ENCODE measurements at places on chromosomes 13 and 19.

GRCh38 chr19:15671891-15672579 lies 852 bp upstream of the CYP4F12 start:
- H3K4me3 ChIP-seq: no peak overlapping the region
- no peak for DNase-seq
- H3K4me1 ChIP-seq: peaks cover 4% of the 10 kb centered on the region
- H3K27me3 ChIP-seq: peaks cover 6% of the 10 kb centered on the region
- no peaks in the 10 kb centered on the region for H3K36me3 ChIP-seq

DNA sequence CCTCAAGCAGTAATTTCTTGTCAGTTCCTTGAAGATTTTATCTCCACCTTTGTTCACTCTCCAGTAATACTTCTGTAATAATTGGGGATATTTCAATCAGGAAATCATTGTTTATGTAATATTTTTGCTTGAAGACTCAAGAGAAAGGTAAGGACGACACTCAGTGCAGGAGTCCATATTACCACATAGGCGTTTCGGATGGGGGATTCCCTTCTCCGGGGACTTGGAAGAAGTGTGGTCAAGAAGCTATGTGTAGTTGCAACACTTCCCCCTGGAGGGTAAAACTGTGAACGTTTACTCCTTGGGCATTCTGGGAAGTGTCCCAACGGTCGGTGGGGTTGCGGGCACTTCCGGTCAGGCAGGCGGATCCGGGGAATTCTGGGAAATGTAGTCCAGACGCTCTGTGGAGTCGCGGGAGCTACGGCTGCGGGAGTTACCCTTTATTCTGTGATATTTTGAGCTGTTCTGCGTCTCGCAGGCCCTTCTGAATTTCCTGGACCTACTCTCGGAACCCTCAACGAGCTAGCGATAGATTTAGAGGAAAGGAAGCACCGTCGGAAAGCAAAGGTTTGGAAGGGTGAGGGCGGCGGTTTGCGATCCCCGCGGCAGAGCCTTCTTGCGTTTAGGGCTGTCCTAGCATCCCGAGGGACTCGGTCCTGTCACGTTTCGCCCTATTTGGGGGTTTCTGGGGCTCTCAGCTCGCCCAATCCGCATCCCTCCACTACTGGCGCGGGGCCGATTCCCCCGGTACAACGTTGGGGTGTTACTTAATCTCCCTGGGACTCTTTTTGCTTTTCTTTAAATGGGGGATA lies at the start of gene ZNF221:
ZNF221 (plus strand) TSS at position 395 of the 812 bp plus-strand sequence. CDS start 11,499 bp downstream, outside the sequence.
- peak; percentile 45 for DNase-seq
- peaks cover 11% of the 10 kb centered on the region for H3K36me3 ChIP-seq
- H3K27ac ChIP-seq: peak within 1 kb of the TSS; percentile 89
- H3K27me3 ChIP-seq: peaks cover 28% of the 10 kb centered on the region
- H3K4me1 ChIP-seq: peaks cover 7% of the 10 kb centered on the region

DNA sequence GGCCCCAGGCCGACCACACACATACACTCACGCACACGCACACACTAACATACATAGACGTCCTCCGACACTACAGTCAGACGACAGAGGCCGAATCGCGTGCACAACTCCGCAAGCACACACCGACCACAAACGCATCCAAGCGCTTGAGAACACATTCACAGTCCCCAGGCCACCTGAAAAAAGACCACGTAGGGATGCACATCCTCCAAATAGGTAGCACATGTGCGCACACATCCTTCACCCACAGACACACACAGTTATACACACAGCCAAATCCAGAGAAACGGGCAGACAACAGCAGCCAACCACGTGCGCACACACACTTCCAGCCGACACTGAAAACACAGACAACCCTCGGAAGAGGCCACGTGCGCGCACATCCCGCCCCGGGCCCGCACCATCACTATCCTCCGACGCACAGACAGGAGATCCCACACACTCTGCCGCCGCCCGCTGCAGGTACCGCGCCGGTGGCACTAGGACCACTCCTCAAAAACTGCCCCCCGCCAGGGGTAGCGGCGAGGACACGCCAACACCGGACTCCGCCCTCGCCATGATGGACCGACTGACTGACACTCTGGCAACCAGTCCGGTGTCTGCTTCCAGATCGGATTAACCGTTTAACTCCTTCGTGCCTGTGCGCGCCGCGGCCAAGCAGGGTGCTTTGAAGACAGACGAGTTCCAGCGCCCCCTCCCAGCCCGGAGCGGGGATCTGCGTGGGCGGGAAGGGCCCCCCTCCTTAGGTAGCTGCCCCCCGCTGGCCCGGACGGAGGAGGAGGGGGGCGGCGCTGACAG lies 493 bp upstream of the PDE4A start:
- peak overlapping the region; percentile 82 for H3K4me3 ChIP-seq
- peaks cover 64% of the 10 kb centered on the region for H3K27me3 ChIP-seq
- H3K36me3 ChIP-seq: peaks cover 8% of the 10 kb centered on the region
- peak overlapping the region; percentile 97 for H3K27ac ChIP-seq
- peak; percentile 78 for DNase-seq
- peaks cover 69% of the 10 kb centered on the region for H3K4me1 ChIP-seq

DNA sequence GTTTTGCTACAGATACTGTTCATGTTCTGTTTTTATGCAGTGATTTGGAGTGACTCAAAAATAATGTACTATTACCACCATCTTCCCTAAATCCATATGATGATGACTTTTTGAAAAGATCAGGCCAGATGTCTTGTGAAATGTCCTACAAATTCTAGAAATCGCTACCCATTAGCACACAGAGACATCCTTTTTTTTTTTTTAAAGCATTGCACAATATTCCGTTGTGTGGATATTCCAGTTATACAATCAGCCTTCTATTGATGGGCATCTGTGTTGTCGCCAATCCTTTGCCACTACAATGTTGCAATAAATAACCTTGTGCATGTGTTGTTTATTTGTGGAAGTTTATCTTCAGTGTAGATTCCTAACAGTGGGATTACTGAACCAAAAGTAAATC lies 24.5 kb downstream of the ZDHHC20 start:
- no peak overlapping the region for H3K27ac ChIP-seq
- H3K4me1 ChIP-seq: peaks cover 42% of the 10 kb centered on the region
- H3K4me3 ChIP-seq: no peak overlapping the region
- no peak for DNase-seq

DNA sequence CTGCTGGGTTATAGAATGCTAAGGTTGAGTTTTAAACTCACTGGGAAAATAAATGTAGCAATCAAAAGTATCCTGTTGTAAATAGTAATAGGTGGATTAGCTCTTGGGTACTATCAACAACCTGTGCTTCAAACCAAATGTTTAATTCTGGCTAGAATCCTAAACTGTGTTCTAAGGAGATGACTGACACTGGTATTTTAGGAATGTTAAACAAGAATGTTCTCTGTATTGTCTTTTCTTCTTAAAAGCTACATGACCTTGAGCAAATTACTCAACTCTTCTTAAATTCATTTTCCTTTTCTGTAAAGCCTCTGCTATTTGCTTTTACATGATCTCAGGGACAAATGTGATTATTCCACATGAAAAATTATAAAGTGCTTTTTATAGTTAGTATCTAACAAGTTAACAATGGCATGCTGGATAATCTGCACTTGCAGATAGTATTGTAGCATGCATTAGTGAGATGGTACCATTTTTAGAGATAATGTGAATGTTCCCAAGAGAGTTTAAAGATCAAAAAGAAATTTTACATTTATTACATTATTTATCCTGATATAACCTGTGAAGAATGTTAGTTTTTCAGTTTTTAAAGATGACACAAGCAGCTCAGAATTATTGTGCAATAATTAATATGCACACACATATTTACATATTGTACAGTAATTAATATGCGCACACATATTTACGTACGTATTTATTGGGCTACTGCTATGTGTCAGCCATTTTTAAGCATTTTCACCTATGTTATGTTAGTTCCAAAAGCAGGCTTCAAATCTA lies 13.6 kb upstream of the EPSTI1 start:
- H3K4me1 ChIP-seq: no peaks in the 10 kb centered on the region
- no peaks in the 10 kb centered on the region for H3K27me3 ChIP-seq
- DNase-seq: no peak
- peaks cover 18% of the 10 kb centered on the region for H3K36me3 ChIP-seq
- no peak overlapping the region for H3K4me3 ChIP-seq

- no peak overlapping the region for H3K27ac ChIP-seq
- no peaks in the 10 kb centered on the region for H3K4me1 ChIP-seq
- H3K4me3 ChIP-seq: no peak overlapping the region
- H3K36me3 ChIP-seq: no peaks in the 10 kb centered on the region
- DNase-seq: no peak
Measured at GRCh38 chr13:46858776-46859175, 38.1 kb downstream of the HTR2A start.

- H3K36me3 ChIP-seq: no peaks in the 10 kb centered on the region
- no peak for DNase-seq
- H3K4me3 ChIP-seq: no peak overlapping the region
- no peaks in the 10 kb centered on the region for H3K27me3 ChIP-seq
- H3K27ac ChIP-seq: no peak overlapping the region
Measured at GRCh38 chr13:51815848-51816247, 11.9 kb upstream of the DHRS12 start.

DNA sequence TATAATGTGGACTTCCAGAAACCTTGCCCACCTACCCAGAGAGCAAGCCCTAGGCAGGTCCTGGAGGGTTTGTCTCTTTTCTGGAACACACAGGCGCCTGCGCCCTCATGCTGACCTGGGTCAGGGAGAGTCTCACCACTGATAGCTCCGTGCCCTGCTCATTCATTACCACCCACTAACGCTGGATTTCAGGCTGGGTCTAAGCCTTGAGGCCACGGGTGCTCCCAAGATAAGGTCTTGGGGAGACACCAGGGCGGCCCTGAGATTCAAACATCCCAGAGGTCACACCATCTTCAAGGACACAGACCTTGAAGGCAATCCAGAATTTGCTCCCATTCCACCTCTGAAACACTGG lies 5.1 kb downstream of the S1PR2 start:
- no peak overlapping the region for H3K4me3 ChIP-seq
- H3K27me3 ChIP-seq: peaks cover 5% of the 10 kb centered on the region
- H3K36me3 ChIP-seq: no peaks in the 10 kb centered on the region
- DNase-seq: no peak

DNA sequence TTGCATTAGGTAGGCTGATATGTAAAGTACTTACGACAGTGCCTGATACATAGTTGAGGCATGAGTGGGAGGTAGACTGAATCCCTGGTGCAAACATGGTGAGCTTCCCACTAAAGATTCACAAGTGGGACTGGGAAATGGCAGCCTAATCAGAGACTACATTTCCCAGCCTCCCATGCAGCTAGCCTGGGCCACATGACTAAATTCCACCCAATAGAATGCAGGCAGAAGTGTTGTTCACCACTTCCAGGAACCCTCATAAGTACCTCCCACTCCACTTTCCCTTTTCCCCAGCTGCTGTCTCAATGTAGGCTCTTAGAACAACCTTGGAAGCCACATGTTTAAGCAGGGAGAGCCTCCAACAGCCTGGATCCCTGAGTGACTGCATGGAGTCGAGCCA lies 104.9 kb downstream of the CACNA1A start:
- H3K27me3 ChIP-seq: peaks cover 30% of the 10 kb centered on the region
- H3K4me3 ChIP-seq: no peak overlapping the region
- H3K27ac ChIP-seq: no peak overlapping the region
- DNase-seq: no peak
- H3K4me1 ChIP-seq: no peaks in the 10 kb centered on the region

- H3K4me3 ChIP-seq: peak overlapping the region; percentile 66
- no peaks in the 10 kb centered on the region for H3K27me3 ChIP-seq
- no peak overlapping the region for H3K27ac ChIP-seq
- H3K36me3 ChIP-seq: peaks cover 9% of the 10 kb centered on the region
- no peak for DNase-seq
Measured at GRCh38 chr19:6728346-6728745, 7.9 kb upstream of the C3 start.

GRCh38 chr13:21009036-21009435 lies 52.4 kb downstream of the LATS2 start:
- peaks cover 7% of the 10 kb centered on the region for H3K4me1 ChIP-seq
- no peak overlapping the region for H3K4me3 ChIP-seq
- H3K36me3 ChIP-seq: no peaks in the 10 kb centered on the region
- no peak overlapping the region for H3K27ac ChIP-seq
- no peaks in the 10 kb centered on the region for H3K27me3 ChIP-seq
- no peak for DNase-seq

DNA sequence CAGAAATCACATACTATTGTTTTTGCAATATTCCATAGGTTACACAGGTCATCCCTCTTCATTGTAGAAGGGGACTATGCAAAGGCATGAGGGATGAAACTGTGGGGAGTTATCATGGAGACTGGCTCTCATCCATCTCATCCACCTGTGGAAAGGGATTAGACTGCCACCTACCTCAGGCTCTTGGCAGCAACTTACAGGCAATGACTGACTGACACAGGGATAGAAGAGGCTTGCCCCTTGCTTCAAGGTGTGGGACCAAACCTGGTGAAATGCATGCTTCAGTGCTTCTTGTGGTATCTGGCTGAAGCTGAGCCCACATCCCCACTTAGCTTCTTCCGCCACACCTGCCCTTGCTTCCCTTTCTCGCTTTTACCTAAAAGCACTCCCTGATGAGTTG lies 341.3 kb downstream of the GPC5 start:
- H3K27me3 ChIP-seq: no peaks in the 10 kb centered on the region
- no peaks in the 10 kb centered on the region for H3K4me1 ChIP-seq
- H3K27ac ChIP-seq: no peak overlapping the region
- H3K4me3 ChIP-seq: no peak overlapping the region
- no peaks in the 10 kb centered on the region for H3K36me3 ChIP-seq

DNA sequence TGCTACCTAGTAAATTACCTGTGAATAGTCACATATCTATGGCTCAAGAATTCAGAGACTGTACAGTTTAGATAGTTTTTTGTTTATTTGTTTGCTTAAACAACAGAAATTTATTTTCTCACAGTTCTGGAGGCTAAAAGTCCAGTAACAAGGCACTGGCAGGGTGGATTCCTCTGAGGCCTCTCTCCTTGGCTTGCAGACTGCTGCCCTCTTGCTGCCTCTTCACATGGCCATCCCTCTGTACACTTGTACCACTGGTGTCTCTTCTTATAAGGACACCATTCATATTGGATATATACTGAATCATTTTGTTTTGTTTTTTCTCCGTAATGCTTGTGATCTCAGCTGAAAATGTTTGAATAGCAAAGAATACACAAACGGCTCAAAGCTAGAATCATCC lies 56.4 kb upstream of the MIR17HG start:
- no peaks in the 10 kb centered on the region for H3K36me3 ChIP-seq
- no peaks in the 10 kb centered on the region for H3K4me1 ChIP-seq
- H3K27me3 ChIP-seq: no peaks in the 10 kb centered on the region
- DNase-seq: no peak
- H3K27ac ChIP-seq: no peak overlapping the region
- H3K4me3 ChIP-seq: no peak overlapping the region

DNA sequence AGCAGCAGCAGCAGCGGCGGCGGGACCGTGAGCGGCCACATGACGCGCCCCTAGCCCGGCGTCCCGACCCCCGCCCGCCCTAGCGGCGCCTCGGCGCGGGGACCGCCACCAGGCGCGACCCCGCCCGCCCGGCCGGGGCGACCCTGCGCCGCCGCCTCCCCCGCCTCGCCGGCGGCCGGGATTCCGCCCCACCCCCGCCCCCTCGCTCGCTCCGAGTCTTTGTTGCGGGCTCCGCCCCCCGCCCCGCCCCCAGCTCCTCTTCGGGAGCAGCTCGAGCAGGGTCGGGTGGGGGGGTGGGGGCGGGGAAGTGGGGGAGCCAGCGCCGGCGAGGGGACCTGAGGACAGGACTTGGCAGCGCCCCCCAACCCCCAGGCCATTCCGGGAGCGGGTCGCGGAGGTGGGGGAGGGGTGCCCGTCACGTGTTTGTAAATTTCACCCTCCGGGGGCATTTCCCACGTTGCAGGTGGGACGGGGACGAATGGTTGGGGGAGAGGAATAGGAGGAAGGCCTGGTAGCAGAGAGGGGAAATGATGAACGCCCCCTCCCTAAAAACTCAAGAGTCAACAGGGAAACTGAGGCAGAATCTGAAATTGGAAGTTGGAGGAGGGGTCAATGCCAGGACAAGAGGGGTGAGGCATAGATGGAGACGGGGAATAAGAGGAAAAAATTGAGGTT lies at the start of gene OLFM2:
OLFM2 (minus strand) TSS at position 190 of the 675 bp plus-strand sequence; CDS start at position 41, 149 bp downstream.
- H3K4me1 ChIP-seq: peaks cover 25% of the 10 kb centered on the region
- peak within 1 kb of the TSS; percentile 83 for H3K4me3 ChIP-seq
- peaks cover 56% of the 10 kb centered on the region for H3K27me3 ChIP-seq
- DNase-seq: no peak
- H3K27ac ChIP-seq: peak within 1 kb of the TSS; percentile 83
